ENCODE measurements at places on chromosomes 13 and 19.

- no peak for ATAC-seq
These were observed 32.6 kb upstream of the ASF1B start for GRCh38 chr19:14168993-14169392.

DNA sequence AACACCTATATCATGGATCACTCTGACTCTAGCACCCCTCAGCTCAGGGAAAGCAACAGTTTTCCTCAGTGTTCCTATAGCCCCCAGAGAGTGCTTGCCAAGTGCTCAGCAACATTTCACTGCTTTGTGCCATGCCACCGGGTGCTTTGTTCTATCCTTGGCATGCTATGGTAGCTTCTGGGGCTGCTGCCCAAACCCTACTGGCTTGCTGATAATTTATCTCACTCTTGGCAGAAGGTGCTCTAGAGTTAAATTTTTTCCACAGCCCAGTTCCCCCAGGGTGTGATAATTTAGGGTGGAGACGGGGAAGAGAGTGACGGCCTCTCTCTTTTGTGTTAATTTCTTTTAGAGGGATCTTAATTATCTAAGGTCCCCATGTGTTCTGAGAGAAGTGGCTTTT is 12.6 kb upstream of the CSNK1A1L start:
- no peak for ATAC-seq

DNA sequence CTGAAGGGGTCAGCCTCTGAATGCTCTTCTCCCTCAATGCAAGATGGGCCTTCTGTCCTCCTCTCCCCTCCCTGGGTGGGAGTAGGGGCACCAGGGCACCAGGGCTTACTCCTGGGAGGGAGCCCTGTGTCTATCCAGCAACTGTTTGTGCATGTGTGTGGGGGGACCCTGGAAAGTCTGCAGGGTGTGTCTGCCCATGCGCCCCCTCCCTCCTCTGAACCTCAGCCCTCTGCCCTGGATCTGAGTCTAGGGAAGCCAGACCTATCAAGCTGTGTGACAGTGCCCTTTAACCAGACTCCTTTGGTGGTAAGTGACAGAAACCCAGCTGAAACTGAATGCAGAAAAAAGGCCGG is 213.3 kb upstream of the ZNF536 start:
- no peak for ATAC-seq

GRCh38 chr13:70407486-70407885 is 299.2 kb upstream of the KLHL1 start:
- ATAC-seq: no peak

DNA sequence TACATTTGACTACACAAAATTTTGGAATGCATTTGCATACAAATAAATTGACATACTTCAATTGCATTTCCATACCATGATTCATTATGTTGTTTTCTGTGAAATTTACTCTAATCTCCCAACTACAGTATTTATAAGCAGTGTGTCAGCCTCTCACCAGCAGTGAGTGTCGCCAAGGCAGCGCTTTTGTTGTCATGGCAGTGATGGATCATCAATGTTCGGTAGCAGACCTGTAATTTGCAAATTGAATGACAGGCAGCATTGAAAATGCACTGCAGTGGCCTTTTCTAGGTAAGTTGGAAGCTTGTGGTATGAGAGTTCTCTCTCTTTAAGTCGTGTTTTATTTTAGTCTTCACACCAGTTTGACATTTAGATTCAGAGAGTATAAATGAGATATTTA is 534.1 kb downstream of the PCDH17 start:
- no peak for ATAC-seq

DNA sequence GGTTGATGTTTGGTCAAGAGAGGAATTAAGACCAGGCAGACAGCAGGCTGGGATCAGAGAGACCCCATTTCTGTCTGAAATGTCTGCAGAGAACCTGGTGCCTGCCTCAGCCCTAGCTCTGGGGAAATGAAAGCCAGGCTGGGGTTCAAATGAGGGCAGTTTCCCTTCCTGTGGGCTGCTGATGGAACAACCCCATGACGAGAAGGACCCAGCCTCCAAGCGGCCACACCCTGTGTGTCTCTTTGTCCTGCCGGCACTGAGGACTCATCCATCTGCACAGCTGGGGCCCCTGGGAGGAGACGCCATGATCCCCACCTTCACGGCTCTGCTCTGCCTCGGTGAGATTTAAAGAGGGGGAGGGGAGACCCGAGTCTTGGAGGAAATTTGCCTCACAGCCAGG is at the start of gene LILRB4:
Gene LILRB4 (plus strand): TSS at position 256 of the 400 bp plus-strand sequence. CDS start 49 bp downstream, at position 305.
- no peak for ATAC-seq

GRCh38 chr13:102136735-102137296 is 265.0 kb downstream of the FGF14 start:
- ATAC-seq: no peak

DNA sequence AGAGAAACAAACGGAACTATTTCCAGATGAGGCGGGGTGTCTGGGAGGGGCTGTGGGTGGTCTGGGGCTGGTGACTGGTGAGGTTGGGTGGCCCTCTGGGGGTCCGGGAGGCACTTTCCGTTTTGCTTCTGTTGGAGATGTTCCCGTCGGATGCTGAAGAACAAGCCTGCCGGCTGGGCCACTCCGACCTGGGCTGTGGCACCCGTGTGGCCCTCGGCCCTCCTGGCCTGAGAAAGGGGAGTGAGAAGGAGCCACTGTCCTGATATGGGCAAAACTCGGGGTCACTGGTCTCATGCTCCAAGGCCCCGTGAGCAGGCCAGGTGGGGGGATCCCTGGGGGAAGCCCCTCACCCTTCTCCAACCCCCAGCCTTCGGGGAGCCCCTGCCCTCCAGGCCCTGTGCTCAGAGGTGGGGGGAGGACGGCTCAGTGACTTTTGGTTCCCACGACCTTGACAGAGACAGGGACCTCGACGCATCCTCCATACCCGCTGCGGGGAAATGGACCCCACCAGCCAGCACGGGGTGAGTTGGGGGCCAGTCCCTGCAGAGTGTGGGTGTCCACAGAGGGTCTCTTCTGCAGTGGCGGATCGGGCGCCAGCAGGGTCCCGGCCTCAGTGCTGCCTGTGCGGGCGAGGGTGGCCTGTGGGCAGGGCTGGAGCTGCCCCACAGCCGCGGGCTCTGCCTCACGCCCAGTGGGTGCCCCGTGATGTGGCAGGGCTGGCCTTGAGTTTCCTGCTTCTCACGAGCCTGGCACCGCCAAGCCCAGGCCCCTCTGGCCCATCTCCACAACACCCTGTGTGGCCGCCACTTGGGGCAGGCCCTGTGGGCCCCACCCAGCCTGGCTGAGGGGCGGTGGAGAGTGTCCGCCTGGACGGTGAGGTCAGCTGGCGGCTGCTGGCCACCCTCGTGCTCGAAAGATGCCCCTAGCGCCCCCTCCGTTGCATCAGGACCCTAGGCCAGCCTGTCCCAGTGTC is 4.4 kb upstream of the TBXA2R start:
- no peak for ATAC-seq

GRCh38 chr19:38870612-38871011 is 7.5 kb downstream of the RINL start:
- ATAC-seq: no peak

GRCh38 chr13:23806874-23807526 is 82.2 kb downstream of the MIPEP start:
- peak; percentile 36 for ATAC-seq

DNA sequence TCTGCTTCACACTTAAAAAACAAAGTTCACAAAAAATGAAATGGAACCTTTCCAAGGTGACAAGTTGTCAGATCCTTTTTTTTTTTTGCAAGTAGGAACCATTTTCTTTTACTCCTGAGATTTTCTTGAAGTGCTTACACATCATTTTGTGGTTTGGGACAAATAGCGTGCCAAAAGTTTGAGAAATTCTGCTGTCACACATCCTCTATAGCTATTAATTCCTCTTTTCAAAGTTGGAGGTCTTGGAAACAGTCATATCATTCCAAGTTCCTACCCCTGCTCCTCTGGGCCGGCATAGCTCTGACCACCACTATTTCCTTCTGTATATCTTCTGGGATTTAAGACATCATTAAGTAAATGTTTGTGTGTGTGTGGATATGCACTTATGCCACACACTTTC is 421.6 kb upstream of the SLC10A2 start:
- no peak for ATAC-seq

DNA sequence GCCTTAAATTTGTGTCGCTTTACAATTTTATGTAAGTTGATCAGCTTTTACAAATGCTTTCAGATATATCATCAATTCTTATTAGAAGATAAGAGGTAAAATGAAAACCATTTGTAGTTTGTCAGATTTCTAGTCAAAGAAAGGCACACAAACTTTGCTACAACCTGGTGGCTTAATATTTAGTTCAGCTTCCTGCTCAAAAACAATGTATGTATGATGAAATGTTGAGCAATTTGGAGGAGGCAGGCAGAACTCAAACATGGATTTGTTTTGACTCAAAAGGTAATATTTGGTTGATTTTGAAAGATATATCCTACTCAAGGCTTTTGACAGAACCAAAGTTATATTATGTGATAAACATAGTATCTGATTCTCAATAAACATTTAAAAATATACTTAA is 24.2 kb downstream of the NEK5 start:
- ATAC-seq: no peak

- ATAC-seq: no peak
These were observed 91.3 kb upstream of the C1QTNF9B start for GRCh38 chr13:23988546-23989122.

DNA sequence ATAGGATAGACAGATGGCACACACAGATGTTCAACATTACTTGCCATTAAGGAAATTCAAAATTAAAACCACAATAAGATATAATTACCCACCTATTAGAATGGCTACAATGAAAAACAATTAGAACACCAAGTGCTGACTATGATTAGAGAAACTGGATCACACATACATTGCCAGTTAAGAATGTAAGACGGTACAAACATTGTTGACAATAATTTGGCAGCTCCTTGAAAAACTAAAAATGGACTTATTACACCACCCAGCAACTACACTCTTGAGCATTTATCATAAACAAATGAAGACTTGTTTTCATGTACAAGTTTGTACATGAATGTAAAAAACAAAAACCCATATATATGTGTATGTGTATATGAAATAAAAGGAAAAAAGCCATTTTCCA is 13.7 kb downstream of the ZNF461 start:
- no peak for ATAC-seq

- no peak for ATAC-seq
These were observed 94.7 kb downstream of the FRY start for GRCh38 chr13:32126278-32126677.

- peak; percentile 61 for ATAC-seq
These were observed at the start of gene GIPR for GRCh38 chr19:45667620-45668341. Gene GIPR (plus strand): TSS chr19:45668221. CDS start chr19:45669521, 1,300 bp downstream.

- no peak for ATAC-seq
These were observed 69.9 kb downstream of the ARHGEF18 start for GRCh38 chr19:7418596-7418995.

DNA sequence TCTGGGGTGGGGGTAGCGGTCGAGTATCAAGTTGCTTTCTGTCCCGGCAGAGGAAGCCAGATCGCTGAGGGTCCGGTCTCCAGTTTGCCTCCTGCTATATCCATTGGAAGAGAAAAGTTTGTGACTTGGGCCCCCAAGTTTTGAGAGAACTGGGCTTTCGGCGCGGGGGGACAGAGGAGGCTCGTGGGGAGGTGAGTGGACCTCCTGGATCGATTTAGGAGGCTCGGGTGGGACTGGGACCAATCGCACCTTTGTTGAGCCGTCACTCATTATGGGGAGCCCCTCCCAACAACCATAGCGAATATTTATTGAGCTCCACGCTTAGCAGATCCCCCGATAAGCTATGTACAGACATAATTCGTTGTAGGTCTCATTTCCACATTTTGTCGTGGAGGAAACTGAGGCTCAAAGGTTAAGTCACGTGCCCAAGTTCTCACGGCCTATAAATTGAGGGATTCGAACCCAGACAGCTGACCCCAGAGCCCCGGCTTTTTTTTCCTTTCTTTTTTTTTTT is 909 bp downstream of the RFXANK start:
- ATAC-seq: peak; percentile 6

DNA sequence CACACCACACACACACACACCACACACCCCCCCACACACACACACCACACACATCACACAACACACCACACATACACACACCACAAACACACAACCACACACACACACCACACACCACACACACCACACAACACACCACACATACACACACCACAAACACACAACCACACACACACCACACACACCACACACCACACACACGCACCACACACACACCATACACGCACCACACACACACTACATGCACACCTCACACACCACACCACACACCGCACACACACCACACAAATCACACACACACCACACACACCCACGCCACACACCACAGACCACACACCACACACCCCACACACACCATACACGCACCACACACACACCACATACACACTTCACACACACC is 83.5 kb downstream of the ZNF557 start:
- ATAC-seq: no peak

GRCh38 chr13:38045278-38046048 is 175.9 kb upstream of the TRPC4 start:
- ATAC-seq: no peak

DNA sequence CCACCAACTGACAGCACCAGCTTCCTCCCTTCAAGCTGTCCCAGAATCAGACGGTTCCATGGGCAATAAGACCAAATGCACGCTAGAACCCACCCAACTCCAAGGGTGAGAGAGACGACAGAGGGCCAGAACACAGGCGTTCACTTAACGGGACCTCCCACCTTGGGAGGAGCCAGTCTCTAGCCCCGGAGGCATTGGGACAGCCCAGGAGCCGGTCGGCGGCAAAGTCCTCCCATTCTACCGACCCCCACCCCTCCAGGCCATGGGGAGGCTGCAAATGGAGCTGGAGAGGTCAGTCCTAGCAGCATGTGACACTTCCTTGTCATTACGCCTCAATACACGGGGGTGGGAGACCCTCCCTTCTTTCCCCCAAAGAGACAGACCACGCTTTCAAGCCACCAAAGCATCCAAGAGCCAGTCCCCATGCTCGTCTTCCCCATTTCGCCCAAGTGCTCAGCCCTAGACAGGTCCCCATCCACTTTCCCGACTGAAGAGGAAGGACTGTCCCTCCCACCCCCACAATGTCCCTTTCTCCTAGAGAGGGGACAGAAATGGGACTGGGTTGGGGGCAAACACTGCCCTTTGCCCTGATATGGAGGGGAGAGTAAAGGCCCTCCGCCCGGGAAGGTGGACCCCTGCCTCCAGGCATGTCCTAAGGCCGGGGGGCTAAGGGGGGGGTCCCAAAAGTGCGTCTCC is 964 bp downstream of the KHSRP start:
- ATAC-seq: no peak

DNA sequence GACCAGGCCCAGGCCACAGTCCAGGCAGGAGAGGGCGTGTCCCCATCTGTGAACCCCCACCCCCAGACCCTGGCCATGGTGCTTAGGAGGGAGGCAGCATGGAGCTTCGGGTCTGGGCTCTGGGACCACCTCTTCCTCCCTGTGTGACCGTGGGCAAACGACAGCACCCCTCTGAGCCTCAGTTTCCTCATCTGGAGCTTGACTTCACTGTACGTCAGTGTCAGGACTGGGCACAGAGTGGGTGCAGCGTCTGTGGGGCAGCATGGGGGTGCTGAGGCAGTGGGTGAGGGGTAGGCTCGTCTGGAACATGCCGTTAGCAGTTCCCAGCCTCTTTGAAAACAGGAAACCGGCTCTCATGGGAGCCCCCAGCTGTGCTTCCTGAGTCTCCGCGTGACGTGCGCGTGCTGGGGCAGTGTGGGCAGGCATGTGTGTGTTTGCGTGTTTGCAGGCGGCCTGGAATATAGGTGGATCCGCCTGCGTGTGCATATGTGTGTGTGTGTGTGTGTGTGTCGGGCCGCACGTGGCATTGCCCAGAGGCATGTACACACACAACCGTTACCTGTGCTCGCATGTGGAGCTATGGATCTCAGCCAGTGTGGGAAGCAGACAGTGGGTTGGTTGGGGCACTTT is 15.8 kb downstream of the ARRDC2 start:
- no peak for ATAC-seq

- no peak for ATAC-seq
These were observed 24.9 kb downstream of the CPAMD8 start for GRCh38 chr19:17001603-17002183.

All from motor neuron (in vitro differentiated cells).